ENCODE measurements at places on chromosomes 3 and 15.

- DNase-seq, result peak; percentile 41
- peaks cover 3% of the 10 kb centered on the region for H3K36me3 ChIP-seq
- H3K4me3 ChIP-seq, result no peak overlapping the region
- H3K27ac ChIP-seq, result peak overlapping the region; percentile 38
- H3K4me1 ChIP-seq, result no peaks in the 10 kb centered on the region
Measured at GRCh38 chr3:97901313-97902248, 70.7 kb downstream of the RIOX2 start.

- no peaks in the 10 kb centered on the region for H3K4me1 ChIP-seq
- DNase-seq, result no peak
- no peak overlapping the region for H3K4me3 ChIP-seq
- H3K27ac ChIP-seq, result no peak overlapping the region
- no peaks in the 10 kb centered on the region for H3K36me3 ChIP-seq
Measured at GRCh38 chr3:111695636-111696117, 100.5 kb upstream of the ZBED2 start.

DNA sequence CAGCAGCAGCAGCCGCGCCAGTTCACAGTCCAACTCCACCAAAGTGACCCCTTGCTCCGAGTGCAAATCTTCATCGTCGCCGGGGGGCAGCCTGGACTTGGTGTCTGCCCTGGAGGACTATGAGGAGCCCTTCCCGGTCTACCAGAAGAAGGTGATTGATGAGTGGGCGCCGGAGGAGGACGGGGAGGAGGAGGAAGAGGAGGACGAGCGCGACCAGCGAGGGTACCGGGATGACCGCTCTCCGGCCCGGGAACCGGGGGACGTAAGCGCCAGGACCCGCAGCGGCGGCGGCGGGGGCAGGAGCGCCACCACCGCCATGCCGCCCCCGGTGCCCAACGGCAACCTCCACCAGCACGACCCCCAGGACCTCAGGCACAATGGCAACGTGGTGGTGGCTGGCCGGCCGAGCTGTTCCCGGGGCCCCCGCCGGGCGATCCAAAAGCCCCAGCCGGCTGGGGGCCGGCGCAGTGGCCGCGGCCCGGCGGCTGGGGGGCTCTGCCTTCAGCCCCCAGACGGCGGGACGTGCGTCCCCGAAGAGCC is 224.1 kb upstream of the IL12A start:
- peaks cover 4% of the 10 kb centered on the region for H3K4me1 ChIP-seq
- H3K4me3 ChIP-seq, result peak overlapping the region; percentile 55
- peak overlapping the region; percentile 88 for H3K27ac ChIP-seq

GRCh38 chr15:84818261-84819131 is 1.3 kb downstream of the ALPK3 start:
- H3K4me1 ChIP-seq, result no peaks in the 10 kb centered on the region
- no peak overlapping the region for H3K4me3 ChIP-seq
- no peaks in the 10 kb centered on the region for H3K36me3 ChIP-seq
- no peak overlapping the region for H3K27ac ChIP-seq

DNA sequence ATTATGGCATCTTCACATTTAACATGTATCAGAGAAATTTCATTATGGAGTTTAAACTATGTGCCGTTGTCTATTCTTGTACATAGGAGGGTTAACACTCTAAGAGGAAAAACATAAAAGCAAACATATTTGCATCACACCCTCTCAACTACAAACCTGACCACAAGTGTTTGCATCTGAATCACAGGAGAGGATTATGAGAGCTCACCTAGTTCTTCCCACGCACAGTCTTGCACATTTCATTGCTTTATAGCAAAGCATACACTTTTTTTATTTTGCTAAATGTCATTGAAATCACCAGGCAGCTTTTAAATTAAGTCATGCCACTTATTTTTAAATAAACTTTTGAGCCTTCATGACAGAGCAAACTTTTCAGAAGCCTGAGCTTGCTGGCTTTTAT is 12.5 kb downstream of the TRAT1 start:
- no peaks in the 10 kb centered on the region for H3K27me3 ChIP-seq
- H3K4me1 ChIP-seq, result no peaks in the 10 kb centered on the region
- H3K4me3 ChIP-seq, result no peak overlapping the region
- H3K27ac ChIP-seq, result no peak overlapping the region
- H3K36me3 ChIP-seq, result no peaks in the 10 kb centered on the region

GRCh38 chr3:81931265-81932251 is 170.1 kb upstream of the GBE1 start:
- no peak overlapping the region for H3K4me3 ChIP-seq
- H3K36me3 ChIP-seq, result no peaks in the 10 kb centered on the region
- no peaks in the 10 kb centered on the region for H3K27me3 ChIP-seq
- H3K4me1 ChIP-seq, result no peaks in the 10 kb centered on the region
- no peak overlapping the region for H3K27ac ChIP-seq

- peaks cover 5% of the 10 kb centered on the region for H3K4me1 ChIP-seq
- H3K27me3 ChIP-seq, result no peaks in the 10 kb centered on the region
- H3K4me3 ChIP-seq, result no peak overlapping the region
Measured at GRCh38 chr3:45659661-45660566, 29.3 kb upstream of the SACM1L start.

- no peak overlapping the region for H3K4me3 ChIP-seq
- no peak for DNase-seq
- H3K36me3 ChIP-seq, result no peaks in the 10 kb centered on the region
- H3K4me1 ChIP-seq, result peaks cover 5% of the 10 kb centered on the region
Measured at GRCh38 chr15:29676961-29677402, 145.3 kb downstream of the TJP1 start.

DNA sequence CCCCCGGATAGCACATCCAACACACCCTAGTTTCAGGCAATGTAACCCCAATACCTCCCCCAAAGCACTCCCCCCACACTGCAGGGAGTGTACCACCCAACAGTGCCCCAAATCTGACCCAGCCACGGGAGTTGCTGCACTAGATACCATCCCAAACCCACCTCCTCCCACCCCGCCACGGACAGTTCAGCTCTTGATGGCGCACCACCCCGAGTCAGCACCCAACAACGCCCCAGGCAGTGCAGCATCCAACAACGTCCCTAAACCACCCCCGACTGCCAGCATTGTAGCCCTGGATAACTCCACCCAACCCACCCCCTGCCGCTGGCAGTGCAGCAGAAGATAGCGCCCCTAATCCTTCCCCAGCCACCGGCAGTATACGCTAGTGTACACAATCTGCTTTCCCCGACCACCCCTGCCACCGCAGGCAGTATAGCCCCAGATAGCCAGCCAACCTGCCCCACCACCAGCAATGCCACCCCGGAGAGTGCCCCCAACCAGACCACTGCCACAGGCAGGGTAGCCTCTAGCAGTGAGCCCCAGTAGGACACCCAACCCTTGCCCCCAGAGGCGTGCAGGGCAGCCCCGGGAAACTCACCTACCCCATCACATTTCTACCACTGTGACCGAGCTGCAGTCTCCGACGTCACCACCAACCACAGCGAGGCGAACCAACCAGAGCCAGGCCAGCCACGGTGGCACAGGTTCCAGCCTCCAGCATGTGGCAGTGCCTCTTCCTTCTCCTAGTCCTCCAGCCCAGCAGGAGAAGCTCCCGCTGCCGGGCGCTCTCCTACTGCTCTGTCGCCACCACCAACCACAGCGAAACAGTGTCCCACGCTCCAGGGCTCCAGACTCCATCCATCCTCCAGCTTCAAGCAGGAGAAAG is 178.1 kb downstream of the POTEB3 start:
- no peaks in the 10 kb centered on the region for H3K4me1 ChIP-seq
- H3K27me3 ChIP-seq, result no peaks in the 10 kb centered on the region
- H3K27ac ChIP-seq, result no peak overlapping the region
- no peaks in the 10 kb centered on the region for H3K36me3 ChIP-seq

DNA sequence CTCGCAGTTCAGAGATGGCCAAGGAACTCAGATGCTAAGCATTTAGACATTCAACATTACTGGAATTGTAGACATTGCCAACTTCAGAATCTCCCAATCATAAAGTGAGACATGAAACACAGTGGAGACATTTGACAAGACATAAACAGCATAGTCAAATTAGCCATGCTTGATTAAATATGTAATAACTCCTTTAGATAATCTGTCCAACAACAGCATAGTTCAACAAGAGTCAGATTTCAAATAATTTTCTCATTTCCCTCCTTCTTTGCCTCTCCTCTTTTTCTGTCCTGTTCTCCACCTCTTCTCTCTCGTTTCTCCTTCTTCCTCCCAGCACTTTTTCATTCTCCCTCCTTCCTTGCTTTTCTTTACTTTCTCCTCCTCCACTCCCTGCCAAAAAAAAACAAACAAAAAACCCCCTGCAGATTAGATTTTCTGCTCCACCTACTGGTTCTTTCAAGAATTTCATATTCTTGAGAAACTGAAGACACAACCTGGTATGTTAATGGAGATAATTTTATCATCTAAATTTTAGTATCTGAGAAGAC is 20.2 kb downstream of the CPOX start:
- H3K4me3 ChIP-seq, result no peak overlapping the region
- no peak for DNase-seq
- no peaks in the 10 kb centered on the region for H3K27me3 ChIP-seq
